Activated naive CD8-positive, alpha-beta T cell treated with anti-CD3 and anti-CD28 coated beads, Interleukin-2, amount 10 ng/mL, durations not matched to agents 7 days and 5 days (primary cell): ENCODE measurements at places on chromosomes 6 and 20. TPM values are rescaled to one million over a fixed set of nuclear protein-coding genes. Genes with fewer than 3 reads are reported as not detected.

The SLC17A4 gene
- total RNA-seq, result not detected

The SYCP2 gene
- total RNA-seq, result 15.0 TPM

The CASS4 gene
- total RNA-seq, result 14.2 TPM

The PCSK2 gene
- not detected for total RNA-seq

The CAP2 gene
- not detected for total RNA-seq

The BPIFB4 gene
- total RNA-seq, result not detected

The BCAS1 gene
- not detected for total RNA-seq

The VGLL2 gene
- not detected for total RNA-seq

The MCM8 gene
- 22.6 TPM for total RNA-seq

The L3MBTL3 gene
- total RNA-seq, result 39.7 TPM

The LYRM4 gene
- total RNA-seq, result 27.1 TPM

The MCCD1 gene
- total RNA-seq, result not detected

The MED20 gene
- 21.4 TPM for total RNA-seq

The ANKRD6 gene
- total RNA-seq, result 18.9 TPM

The EYS gene
- not detected for total RNA-seq

The SLC22A1 gene
- total RNA-seq, result 1.2 TPM

The BPIFB3 gene
- total RNA-seq, result not detected
